ENCODE measurements at places on chromosomes 12 and 14.

- no peak for DNase-seq
Measured at GRCh38 chr12:111598637-111599452, at the start of gene ATXN2. Gene ATXN2, minus strand, starts transcription at chr12:111599315. Its CDS starts 281 bp downstream, at chr12:111599034.

GRCh38 chr14:92317511-92317910 lies 5.5 kb upstream of the SLC24A4 start:
- DNase-seq, result no peak

GRCh38 chr14:44607701-44608100 lies 100.6 kb upstream of the FSCB start:
- DNase-seq, result no peak

GRCh38 chr14:31530136-31530535 lies 31.1 kb upstream of the NUBPL start:
- no peak for DNase-seq

- no peak for DNase-seq
Measured at GRCh38 chr14:45902241-45902640, 649.2 kb upstream of the MIS18BP1 start.

GRCh38 chr12:5102806-5103205 lies 59.1 kb downstream of the KCNA5 start:
- DNase-seq, result no peak

DNA sequence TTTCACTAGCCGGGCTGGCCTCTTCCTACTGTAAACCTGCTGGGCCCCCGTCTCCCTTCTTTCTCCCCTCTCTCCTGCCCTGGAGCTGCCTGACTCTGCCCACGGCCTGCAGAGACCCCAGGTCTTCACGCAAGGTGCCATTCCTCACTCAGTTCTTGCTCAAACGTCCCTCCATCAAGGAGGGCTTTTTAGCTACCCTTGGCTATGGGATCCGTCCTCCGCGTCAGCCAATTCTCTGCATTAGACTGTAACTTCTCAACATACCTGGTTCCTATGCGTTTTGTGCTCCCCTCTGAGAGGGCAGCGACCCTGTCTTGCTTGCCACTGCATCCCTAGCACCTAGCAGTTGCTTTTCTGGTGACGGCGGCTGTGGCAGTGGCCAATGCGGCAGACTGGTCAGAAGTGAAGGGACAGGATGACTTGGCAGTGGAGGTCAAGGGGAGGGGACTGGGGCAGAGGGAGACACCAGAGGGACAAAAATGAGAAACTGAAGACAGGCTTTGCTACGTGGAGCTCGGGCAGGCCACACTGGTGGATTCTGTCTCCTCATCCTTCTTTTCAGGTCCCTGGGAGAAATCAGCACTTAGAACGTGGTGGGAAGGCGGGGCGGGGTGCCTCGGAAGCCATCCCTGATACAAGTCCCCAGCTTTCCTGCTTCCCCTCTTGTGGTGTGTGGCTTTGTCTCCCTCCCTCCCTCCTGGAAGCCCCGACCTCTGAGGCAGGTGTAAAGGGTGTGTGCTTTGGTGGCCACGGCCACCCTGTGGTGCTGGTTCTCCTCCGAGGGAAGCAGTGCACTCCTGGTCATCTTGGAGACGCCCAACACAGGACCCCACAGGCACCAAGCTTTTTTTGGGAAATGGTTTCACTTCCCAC lies 1.8 kb downstream of the B3GNT4 start:
- DNase-seq, result no peak

GRCh38 chr12:68117661-68118060 lies 41.9 kb downstream of the IFNG start:
- DNase-seq, result no peak

DNA sequence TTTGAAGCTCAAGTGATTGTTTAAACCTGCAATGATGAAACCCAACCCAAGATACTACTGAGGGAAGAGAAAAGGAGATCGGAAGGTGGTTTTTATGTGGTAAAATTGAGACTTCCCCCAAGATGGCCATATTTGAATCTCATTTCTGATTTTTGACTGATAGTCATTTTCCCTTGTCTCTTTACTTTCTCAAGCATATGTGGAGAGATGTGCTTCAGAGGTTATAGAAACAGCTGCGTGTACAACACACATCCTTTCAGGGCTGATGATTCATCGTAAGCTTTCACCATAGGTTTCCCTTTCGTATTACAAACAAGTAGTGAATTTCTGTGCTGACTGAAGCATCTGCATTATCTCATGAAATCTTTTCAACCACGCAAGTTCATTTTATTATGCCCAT lies 276.2 kb downstream of the EMP1 start:
- DNase-seq, result no peak

- peak; percentile 81 for DNase-seq
Measured at GRCh38 chr14:102539544-102540314, 30.2 kb upstream of the ANKRD9 start.

- no peak for DNase-seq
Measured at GRCh38 chr14:92122761-92123160, 992 bp downstream of the CPSF2 start.

- DNase-seq, result no peak
Measured at GRCh38 chr12:101951002-101951670, 73.8 kb downstream of the DRAM1 start.

GRCh38 chr12:62659453-62660295 lies 193.0 kb downstream of the MON2 start:
- DNase-seq, result no peak

DNA sequence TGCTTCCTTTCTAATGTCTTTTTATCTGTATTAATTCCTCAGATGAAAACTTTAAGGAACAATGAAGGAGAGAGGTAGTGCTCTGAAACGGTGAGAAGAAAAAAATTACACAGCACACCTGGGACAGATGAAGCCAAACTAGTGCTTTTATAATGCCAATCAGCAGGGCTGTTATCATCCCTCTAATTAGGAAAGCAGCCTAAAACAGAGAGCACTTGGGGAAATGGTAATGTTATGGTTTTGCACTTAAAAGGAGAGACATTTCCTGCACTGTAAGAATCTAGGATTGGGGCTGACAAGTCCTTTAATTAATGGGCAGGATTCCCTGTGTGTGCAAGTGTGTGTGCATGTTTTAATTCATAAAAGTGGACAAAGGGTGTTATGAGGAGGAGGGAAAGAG lies 4.8 kb upstream of the LMO3 start:
- DNase-seq, result peak; percentile 70

DNA sequence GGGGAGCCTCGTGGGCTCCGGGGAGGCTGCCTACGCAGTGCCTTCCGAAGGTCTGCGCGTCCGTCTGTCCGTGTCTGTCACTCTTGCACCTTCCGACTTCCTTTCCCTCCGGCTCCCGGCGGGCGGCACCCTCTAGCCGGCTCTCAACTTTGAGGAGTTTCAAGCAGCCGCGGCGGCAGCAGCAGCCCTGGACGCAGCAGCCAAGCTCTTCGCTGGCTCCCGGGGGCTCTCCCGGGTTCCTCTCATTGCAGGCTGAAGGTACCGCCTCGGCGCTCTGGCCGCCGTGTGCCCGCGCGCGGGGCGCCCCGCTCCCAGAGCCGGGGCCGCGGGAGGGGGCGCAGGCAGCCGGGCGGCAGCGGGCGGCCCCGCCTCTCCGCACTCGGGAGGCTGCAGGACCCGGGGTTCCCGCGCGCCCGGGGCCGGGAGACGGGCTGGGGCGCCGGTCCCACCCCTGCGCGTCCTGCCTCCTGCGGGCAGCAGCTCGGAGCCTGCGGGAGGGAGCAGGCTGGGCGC lies at the start of the genes AMIGO2 and PCED1B:
AMIGO2 (minus strand) TSS at position 492 of the 513 bp plus-strand sequence. CDS start 957 bp downstream, outside the sequence.
PCED1B (plus strand) TSS at position 154 of the 513 bp plus-strand sequence. CDS start 155,443 bp downstream, outside the sequence.
- no peak for DNase-seq

DNA sequence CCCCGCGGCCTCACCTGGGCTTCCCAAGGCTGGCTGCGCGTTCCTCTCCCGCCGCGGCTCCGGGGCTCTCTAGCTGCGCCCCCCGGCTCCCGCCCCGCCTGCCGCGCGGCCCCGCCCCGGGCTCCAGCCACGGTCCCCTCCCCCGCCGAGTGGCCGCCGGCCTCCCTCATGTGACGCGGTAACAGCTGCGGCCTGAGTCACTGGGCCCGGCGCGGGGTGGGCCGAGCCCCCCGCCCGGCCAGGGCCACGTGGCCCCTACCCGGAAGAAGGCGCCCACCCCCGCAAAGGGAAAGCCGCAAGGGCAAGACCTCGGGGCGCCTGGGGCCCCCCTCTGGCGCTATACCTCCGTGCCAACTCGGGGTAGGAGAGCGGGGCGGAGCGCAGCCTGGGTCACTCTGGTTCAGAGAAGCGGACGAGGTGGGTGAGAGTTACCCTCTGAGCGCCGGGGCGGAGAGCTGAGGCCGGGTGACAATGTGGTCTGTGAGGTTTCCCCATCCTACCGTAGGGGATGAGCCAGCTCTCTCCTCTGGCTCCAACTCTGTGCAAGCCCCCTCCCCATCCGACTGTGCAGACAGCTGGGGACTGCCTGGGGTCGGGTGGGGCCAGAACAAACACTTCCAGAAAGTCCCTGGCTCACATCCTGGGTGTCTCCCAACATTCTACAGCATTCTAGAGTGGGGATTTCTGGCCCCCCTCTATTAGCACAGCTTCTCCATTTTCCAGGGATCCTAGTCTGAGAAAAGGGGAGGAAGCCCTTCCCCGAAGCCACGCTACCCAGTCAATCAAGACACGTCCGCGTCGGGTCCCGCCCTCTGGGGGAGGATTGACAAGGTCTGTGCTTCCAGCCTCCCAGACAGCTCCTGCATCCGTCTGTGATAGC lies at the start of gene CD63:
CD63 (minus strand) TSS at position 71 of the 880 bp plus-strand sequence. CDS start 668 bp downstream, outside the sequence.
- no peak for DNase-seq

GRCh38 chr12:63893170-63893569 lies 48.7 kb downstream of the SRGAP1 start:
- no peak for DNase-seq

DNA sequence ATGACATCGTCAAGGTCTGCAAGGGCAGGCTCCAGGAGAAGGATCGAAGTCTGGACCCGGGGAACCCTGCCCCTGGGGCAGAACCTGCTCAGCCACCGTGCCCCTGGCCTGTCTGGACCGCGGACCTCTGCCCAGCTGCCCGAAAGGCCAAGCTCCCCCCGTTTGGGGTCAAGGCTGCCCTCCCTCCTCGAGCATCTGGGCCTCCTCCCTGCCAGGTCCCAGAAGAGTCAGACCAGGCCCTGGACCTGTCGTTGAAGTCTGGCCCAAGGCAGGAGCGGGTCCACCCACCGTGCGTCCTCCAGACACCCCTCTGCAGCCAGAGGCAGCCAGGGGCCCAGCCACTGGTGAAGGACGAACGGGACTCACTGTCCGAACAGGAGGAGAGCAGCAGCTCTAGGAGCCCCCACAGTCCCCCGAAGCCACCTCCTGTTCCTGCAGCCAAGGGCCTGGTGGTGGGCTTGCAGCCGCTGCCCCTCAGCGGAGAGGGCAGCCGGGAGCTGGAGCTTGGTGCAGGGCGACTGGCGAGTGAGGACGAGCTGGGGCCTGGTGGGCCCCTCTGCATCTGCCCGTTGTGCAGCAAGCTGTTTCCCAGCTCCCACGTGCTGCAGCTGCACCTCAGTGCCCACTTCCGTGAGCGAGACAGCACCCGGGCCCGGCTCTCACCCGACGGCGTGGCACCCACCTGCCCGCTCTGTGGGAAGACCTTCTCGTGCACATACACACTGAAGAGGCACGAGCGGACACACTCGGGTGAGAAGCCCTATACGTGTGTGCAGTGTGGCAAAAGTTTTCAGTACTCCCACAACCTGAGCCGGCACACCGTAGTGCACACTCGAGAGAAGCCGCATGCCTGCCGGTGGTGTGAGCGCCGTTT lies 856 bp downstream of the ZBTB42 start:
- DNase-seq, result no peak

GRCh38 chr12:64256166-64256800 lies 34.2 kb upstream of the KICS2 start:
- DNase-seq, result no peak

- DNase-seq, result no peak
Measured at GRCh38 chr12:130366159-130366558, 28.5 kb downstream of the PIWIL1 start.

DNA sequence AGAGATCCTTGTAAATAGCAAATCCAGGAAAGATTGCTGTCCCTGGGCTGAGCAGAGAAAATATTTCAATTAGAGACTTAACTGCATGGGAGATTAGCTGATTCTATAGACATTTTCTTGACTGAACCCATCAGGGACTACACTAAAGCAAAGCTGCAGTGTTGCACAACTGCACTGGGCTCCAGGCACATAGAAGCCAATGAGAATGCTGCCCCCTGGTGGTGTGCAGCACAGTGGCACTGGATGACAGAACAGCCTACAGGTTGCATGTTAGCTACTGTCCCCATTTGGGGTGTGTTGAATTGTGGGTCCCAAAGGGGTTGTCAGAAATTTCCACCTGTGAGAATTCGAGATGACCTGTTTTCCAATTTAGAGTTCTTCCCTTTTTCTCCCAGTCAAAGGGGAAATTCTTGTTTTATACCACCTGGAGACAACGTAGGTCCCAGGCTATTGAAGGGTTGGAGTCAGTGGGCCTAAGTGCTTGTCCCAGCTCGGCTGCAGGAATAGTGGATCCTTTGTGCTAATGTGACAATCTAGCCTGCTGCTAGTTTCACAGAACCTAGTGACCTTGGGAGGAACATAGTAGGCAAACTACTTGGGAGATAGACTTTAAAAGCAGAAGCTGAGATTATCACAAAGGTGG lies 114.7 kb downstream of the SLC8A3 start:
- DNase-seq, result no peak

- DNase-seq, result no peak
Measured at GRCh38 chr12:121297435-121297991, 1.0 kb upstream of the CAMKK2 start.
